ENCODE measurements at places on chromosomes 16 and 17.

DNA sequence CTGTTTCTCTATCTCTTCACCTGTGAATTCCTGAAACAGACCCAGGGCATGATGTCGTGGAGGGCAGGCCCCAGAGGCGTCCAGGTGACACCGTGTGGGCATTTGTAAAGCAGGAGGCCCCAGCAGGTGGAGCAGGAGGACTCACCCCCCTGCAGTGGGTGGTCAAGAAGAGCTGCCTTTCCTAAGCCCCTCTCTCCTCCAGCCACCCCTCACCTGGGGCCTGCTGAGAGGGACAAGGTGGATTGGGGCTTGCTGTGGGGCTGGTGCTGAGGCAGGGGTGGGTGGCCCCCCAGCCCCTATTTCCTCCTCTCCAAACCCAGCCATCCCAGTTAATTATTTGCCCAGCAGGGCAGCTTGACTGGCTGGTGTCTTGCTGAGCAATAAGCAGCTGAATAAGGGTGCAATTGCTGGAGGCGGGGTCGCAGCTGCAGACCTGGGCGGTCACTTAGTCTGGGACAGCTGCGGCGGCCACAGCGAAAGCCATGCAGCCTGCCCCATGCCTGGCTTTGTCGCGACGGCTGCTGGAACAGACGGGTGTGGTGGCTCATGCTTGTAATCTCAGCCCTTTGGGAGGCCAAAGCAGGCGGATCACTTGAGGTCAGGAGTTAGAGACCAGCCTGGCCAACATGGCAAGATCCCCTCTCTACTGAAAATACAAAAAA lies 56.4 kb downstream of the JPH3 start:
- DNase-seq: no peak

DNA sequence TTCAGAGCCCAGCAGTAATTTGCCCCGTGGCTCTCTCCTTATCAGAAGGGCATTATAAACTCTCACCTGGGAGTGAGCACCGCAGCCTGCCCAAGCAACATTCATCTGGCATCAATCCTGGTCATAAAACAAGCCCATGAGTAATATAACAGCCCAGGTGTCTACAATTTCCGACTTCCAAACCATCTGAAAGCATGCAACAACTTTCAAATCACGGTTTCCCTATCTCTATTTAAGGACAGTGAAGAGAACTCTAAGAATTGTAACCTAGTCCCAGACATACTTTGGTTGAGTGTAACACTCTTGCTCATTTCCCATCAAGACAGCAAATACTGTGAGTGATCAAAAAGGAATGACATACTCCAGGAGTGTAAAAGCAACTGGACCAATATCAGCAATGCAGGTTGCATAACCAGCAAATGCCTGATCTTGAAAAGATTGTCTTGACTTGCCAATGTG lies 487.4 kb upstream of the SOX9 start:
- DNase-seq: no peak

DNA sequence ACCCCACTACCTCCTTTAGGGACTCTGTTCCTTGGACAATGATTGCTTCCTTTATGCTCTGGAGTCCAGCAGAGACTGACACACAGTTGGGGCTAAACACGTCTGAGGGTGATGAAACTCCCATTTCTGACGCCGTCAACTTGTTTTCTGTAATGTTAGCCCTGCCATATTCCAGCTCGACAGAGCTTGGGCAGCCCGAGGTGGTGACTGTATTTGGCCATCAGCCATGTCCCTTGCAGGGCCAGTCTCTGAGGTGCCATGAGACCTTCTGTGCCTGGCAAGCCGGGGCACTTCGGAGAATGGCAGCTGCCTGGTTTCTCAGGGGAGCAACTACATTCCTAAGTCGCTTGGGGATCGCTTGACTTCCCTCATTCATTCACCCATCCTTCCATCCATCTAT lies 278.9 kb upstream of the TNRC6C start:
- DNase-seq: no peak

DNA sequence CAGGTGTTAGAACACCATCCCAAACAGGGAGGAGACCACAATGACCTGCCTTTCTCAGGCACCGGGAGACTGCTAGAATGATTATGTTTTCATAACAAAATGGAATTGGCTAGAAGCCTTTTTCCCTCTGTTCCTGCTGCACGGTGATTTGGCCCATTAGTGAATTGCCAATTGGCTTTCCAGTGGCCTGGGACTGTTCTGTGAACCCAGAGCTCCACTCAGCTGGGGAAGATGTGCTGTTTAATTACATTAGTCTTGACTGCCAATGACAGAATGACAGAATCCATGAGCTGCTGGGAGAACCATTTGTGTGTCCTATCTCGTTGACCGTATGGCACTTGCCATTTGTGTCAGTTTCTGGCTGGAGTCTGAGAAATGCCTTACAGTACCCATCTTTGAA lies 242.9 kb downstream of the CDH11 start:
- DNase-seq: no peak

GRCh38 chr16:10679921-10680320 lies 14.8 kb downstream of the TEKT5 start:
- DNase-seq: no peak

Measured in WTC11 (cell line).